ENCODE measurements at places on chromosomes 13 and 19. TPM values are rescaled to one million over a fixed set of nuclear protein-coding genes. Genes with fewer than 3 reads are reported as not detected.

The ZNF823 gene
- 8.4 TPM for total RNA-seq

The ADAMTSL5 gene
- total RNA-seq: 6.7 TPM

The ZNF175 gene
- 5.8 TPM for total RNA-seq

The GNG7 gene
- total RNA-seq: 0.68 TPM

The DENND1C gene
- 1.3 TPM for total RNA-seq

The SOHLH2 gene
- total RNA-seq: 0.16 TPM

The UNC13A gene
- 0.04 TPM for total RNA-seq

The PDE4C gene
- 0.16 TPM for total RNA-seq

The SMAD9 gene
- 0.68 TPM for total RNA-seq

The CPT1C gene
- total RNA-seq: 1.1 TPM

The KIR2DL3 gene
- not detected for total RNA-seq

The ZNF534 gene
- not detected for total RNA-seq

The JAK3 gene
- 2.0 TPM for total RNA-seq

The BICRA gene
- total RNA-seq: 7.9 TPM

The POSTN gene
- 17.0 TPM for total RNA-seq

The ZNF546 gene
- total RNA-seq: 1.3 TPM

The TEX101 gene
- 3.3 TPM for total RNA-seq

The PEAK3 gene
- 0.08 TPM for total RNA-seq

The HSPH1 gene
- 61.5 TPM for total RNA-seq

The THSD8 gene
- 9.7 TPM for total RNA-seq

The ZNF808 gene
- 10.0 TPM for total RNA-seq

The LGALS14 gene
- not detected for total RNA-seq

Measured in esophagus mucosa (tissue), 1 donor.